ENCODE measurements at places on chromosomes 12 and 14.

DNA sequence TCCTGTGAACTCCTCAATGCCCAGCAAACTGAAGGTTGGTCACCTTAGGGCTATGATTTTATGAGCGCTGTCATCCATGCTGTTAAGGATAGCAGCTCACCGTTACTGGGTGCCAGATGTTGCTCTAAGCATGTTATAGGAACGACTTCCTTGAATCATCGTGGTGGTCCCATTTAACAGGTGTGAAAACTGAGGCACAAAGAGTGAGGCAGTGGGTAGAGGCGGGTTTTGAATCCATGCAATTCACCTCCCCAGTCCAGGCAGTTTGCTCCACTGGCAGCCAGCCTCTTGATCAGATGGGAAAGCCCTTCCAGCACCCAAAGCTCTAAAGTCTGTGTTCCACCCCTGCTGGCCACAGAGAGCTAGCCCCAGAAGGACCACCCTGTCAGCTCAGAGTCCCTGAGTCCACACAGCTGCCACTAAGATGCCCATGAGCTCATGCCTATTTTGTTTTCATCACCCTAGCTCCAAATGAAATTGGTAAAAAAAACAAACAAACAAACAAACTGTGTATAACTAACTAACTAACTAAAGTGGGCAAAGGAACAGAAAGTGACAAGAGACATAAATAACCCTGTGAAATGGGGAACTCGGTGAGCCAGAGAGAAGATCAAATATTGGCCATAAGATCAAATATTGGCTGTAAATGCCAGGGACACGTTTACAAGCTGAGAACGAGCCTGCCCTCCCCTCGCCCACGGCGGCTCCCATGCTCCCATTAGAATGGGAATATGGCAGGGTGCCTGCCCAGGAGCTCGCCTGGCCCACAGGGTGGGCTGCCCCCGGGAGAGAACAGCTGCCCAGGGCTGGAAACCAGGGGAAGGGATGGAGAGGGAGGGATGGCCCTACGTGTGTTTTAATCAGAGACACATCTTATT, 72.3 kb upstream of the RFLNA start:
- DNase-seq = no peak

DNA sequence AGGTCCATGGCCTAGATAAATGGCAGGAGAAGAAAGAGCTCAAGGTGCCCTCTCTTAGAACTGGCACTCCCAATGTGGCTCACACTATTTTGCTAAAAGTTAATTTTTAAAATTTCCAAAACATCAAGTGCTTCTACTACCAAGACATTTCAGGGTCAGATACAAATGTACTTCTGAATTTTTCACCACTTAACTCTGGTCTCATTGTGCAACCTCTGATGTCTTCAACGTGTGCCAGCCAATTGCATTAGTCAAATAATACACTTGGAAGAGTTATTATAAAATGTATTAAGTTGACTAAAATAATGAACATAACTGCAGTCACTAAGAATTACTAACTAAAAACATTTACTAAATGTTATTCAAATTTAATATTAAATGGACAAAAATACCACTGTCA, 41.3 kb downstream of the SLC25A47 start:
- no peak for DNase-seq

DNA sequence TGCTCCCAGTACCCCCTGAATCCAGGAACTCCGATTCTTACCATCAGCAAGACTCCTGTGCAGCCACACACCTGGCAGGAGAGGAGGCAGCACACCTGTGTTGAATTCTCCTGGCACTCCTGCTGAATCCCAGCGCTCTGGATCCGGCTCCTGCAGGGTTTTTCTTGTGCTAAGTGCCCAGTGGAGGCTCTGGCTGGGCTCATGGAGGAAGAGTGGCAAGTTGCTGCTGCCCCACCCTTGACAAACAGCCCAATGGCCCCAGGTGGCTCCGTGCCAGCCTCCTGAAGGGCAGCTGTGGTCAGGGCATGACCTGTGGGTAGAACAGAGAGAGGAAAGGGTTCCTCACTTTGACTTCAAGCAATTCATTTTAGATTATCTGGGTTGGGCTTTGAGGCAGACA, 20.0 kb downstream of the CRACR2A start:
- no peak for DNase-seq

- DNase-seq = no peak
These were observed at the start of gene SYCP3 for GRCh38 chr12:101738920-101739665. Gene SYCP3, minus strand, starts transcription at chr12:101739462. Its CDS starts 1,527 bp downstream, at chr12:101737935.

GRCh38 chr12:115046805-115047204, 362.8 kb upstream of the TBX3 start:
- DNase-seq = no peak

GRCh38 chr12:64608901-64609535, 1.3 kb upstream of the RASSF3 start:
- peak; percentile 32 for DNase-seq

DNA sequence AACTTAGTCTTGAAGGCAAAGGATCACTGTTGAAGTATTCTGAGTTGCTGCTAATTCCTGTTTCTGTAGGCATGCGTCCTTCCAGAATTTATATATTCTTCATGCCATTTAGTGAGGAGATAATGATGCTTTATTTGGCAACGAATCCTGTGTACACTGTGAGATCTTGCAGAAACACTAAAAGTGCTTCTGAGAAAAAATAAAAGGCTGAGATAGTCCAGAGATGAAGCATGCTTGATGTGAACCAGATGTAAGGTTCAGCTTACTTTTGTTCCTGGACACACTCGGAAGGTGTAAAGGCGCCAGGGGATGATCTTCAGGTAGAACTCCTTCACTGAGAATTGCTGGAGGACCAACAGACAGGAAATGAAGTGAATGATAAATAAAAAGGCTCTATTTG, 39.1 kb downstream of the AREL1 start:
- no peak for DNase-seq

- DNase-seq = no peak
These were observed 82.4 kb downstream of the HECTD1 start for GRCh38 chr14:31125231-31125630.

GRCh38 chr12:103257763-103258162, 238.0 kb downstream of the C12orf42 start:
- no peak for DNase-seq

DNA sequence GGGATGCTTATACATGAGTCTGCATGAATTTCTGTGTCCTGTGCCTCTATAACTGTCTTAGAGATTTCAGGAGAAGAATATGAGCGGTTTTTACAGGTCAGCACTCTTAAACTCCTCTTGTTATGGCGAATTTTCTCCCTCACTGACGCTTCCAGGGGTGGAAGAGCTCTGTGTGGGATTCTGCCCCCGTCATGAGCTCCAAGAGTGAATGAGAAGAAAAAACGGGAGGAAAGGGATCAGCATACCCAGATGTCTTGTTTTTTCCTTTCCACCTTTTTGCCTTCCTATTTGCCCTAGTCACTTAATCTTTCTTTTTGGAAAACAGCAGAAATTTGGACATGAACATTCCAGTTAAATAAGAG, 651 bp downstream of the PFKM start:
- no peak for DNase-seq

DNA sequence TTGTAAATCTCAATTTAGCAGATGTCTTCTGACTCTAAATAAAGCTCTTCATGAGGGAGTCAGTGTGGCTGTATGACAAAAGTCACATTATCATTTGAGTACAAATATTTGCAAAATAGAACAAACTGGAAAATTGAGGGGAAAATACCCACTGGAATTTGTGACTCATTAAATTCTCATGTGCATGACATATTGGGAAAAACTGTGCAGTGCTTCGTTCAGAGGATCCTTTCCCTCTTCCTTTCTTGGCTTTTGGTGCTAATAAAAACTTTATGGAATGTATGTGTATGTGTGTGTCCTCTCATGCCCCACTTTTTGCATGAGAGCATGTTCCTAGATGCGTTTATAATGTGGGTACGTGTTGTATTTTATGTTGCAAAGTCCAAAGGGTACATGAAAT, 267.8 kb downstream of the KTN1 start:
- DNase-seq = no peak

DNA sequence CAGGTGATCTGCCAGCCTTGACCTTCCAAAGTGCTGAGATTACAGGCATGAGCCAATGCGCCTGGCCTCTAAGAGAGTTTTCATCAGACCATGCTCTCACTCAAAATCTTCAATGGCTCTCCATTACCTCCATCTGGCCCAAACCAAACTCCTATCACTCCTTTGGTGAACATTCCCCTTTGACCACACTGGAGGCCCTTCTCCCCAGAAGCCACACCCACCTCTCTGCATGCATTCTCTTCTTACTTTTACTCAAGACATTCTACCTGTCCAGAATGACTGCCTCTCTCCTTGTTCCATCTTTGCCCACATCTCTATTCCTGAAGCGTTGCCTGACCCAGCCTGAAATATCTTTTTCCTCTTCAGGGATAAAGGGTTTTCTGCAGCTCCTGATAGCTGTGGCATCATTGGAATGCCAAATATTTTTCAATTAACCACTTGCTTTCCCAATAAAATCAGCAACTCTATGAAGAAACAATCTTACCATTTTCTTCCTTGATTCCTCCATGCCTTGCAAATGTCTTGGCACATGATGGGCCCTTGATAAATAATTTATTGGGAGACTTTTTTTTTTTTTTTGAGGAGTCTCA, 15.5 kb downstream of the PLEK2 start:
- DNase-seq = no peak

Measured in T-helper 2 cell (primary cell).